ENCODE measurements at places on chromosomes 13 and 19.

DNA sequence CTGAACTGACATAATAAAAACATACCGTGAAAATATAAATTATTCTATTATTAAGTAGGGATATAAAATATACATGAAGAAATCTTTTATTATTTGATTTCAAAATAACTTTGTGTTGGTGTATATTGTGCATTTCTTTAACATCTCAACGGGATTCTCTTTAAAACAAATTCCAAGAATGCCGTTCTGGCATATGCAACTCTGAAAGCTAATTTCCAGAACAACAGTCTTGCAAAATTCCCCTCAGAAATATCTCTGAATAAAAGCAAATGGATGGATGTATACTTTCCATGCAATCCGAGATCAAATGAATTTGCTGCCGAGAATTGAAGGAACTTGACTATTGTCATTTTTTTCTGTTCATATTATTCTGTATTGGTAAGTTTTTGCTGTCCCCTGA is 1579.8 kb downstream of the PCDH9 start:
- DNase-seq = no peak

GRCh38 chr19:32471811-32472210 is 66.2 kb downstream of the DPY19L3 start:
- no peak for DNase-seq

GRCh38 chr13:100149389-100149788 is 60.5 kb downstream of the PCCA start:
- no peak for DNase-seq

DNA sequence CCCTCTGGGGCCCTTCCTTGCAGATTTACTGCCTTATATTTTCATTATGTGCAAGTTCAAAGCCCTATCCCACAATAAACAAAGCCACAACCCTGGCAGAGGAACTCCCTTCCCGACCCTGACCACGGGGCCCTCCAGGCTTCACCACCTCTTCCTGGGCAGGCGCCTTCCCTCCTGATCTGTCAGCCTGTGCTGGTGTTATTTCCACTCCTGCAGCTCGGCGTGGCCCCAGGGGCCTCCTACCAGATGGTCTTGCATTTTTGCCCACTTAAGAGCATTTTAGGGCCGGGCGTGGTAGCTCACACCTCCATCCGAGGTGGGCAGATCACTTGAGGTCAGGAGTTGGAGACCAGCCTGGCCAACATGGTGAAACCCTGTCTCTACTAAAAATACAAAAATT is 22.8 kb downstream of the SLC15A1 start:
- no peak for DNase-seq

Data from cortex of kidney (tissue), 1 donor.